ENCODE measurements at places on chromosomes 1 and 21.
A peak's percentile ranks its signal among the peaks of the same experiment; 100 is the strongest.

GRCh38 chr1:51313961-51314777 lies 16.2 kb downstream of the TTC39A start:
- peak; percentile 85 for DNase-seq

DNA sequence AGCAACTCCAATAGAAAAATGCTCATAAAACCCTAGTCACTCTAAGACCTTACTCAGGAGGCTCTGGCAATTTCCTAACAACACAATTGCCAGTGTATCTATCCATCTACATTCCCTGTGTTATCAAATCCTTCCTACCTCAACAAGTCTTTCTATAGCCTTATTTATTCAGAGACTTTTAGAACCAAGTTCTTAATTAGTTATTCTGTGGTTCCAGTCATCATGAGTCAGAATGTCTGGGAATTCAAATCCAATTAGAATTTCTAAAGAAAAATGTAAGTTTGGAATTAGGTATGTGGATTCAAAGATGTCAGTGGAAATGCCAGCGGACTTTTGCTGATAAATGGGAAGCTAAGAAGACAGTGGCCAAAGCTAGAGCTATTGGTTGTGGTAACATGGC lies 302.6 kb upstream of the C1orf87 start:
- DNase-seq: no peak

DNA sequence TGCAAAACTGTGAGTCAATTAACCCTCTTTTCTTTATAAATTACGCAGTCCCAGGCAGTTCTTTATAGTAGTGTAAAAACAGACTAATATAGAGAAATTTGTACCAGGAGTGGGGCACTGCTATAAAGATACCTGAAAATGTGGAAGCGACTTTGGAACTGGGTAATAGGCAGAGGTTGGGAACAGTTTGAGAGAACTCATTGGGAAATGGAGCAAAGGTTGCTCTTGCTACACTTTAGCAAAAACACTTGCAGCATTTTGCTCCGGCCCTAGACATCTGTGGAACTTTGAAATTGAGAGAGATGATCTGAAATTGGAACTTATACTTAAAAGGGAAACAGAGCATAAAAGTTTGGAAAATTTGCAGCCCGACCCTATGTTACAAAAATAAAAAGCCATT lies 810.9 kb downstream of the LTN1 start:
- no peak for DNase-seq

- DNase-seq: no peak
Measured at GRCh38 chr1:21590934-21591333, 78.2 kb downstream of the RAP1GAP start.

DNA sequence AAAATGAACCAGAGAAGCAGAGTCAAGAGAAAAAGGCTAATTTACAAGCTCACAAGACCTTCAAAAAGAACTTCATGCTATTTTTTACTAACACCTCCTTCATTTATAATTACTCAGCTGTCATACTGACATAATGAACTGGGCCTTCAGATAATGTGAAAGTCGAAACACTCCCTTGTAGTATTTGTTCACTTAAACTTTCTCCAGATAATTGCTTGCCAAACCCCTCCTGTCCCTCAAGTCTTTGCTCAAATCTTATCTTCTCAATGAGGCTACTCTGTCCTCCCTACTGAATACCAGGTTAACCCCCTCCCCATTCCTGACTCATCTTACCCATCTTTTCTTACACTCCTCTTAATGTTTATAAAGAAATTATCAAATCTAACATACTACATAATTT lies 11.1 kb upstream of the MAP3K21 start:
- DNase-seq: no peak
